Muscle of back (tissue), 13 donors: ENCODE measurements at places on chromosomes 4 and X.
A peak's percentile ranks its signal among the peaks of the same experiment; 100 is the strongest.

GRCh38 chrX:7638078-7638710 lies 204.8 kb upstream of the VCX start:
- DNase-seq, result no peak

- DNase-seq, result no peak
Observed at GRCh38 chr4:159227378-159227777, 124.5 kb downstream of the RAPGEF2 start.

DNA sequence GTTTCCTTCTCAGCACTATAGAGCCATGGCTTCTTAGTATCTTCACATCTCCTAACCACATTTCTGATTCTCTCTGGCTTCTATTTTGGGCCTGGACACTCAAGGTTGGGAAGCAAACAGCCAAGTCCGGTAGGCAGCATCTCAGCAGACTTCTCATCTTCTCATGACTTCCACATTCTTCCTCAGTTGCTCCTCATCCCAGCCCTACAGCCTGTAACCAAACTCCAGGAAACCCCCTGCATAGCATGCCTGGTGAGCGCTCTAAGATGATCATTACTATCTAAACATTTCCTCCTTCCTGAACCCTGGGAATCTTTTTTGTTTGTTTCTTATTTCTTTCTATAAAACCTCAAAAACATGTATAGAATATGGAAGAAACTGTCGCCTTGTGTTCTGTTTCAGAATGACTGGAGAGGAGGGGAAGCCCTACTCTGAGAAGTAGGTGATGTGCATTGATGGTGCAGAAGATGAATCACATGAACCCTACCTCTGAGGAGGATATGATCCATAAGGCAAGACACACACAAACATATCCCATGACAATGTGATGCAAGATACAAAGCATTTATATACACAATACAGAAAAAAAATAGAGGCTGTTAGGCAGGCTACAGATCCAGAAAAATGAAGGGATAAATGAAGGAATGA lies 219.8 kb upstream of the GYPA start:
- no peak for DNase-seq

GRCh38 chr4:52408032-52408431 lies 251.1 kb downstream of the USP46 start:
- peak; percentile 27 for DNase-seq

DNA sequence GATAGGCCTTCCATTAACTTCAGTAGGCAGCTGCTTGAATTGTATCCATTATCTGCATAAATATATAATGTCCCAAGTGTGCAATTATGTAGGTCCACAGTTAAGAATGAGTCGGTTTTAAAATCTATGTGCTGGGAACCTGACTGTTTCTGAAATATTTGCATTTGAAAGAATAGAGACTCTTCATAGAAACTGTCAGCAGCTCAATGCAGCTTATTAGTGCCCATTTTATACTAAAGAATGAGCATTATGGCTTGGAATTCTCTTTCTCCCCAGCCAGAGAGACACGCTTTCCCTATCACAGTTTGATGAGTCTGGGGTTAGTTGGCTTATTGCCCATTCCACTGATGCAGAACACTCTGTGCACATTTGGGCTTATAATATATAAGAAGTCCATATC lies 202.0 kb upstream of the PCDH7 start:
- DNase-seq, result no peak

GRCh38 chrX:33725535-33726210 lies 406.4 kb downstream of the FAM47A start:
- DNase-seq, result peak; percentile 35

GRCh38 chrX:136250191-136251040 lies 784 bp downstream of the MAP7D3 start:
- peak; percentile 75 for DNase-seq

GRCh38 chr4:185879666-185880312 lies 67.8 kb upstream of the SORBS2 start:
- no peak for DNase-seq

- no peak for DNase-seq
Observed at GRCh38 chrX:46404774-46405173, 140.4 kb downstream of the ZNF674 start.

GRCh38 chr4:36374836-36375511 lies 93.6 kb downstream of the DTHD1 start:
- DNase-seq, result no peak

DNA sequence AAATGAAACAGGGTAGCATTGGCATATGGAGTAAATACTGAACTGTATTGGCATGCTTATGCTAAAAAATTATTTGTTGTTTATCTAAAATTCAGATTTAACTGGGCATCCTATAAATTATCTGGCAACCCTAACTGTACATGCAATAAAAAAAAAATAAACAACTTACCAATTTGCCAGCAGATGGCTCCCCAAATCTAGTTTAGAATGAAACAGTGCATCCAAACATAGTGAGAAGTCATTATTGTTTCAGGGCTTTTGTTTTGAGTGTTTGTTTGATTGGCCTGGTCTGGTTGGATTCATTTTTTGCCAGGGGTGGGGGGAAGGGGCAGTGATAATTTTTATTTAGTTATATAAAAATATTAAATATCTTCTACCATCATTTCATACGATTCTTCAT lies 12.8 kb upstream of the NSUN7 start:
- no peak for DNase-seq

DNA sequence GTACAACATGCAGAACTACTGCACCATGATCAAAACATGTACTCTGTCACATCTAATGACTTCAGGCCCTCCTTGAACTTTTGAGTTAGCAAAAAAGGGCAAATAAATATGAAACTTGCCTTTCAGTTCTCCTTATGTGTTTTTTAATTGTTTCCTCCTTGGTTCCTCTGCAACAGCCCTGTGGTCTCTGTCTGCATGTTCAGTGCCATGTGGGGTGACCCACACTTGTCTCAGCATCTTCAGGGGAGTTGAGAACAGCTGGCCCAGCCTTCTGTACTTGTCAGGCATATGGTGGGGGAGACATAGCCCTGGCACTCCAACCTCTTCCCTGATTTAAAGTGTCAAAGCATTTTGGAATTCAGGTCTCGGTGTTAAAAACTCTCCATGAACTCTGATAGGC lies 188.0 kb upstream of the PGRMC2 start:
- no peak for DNase-seq

DNA sequence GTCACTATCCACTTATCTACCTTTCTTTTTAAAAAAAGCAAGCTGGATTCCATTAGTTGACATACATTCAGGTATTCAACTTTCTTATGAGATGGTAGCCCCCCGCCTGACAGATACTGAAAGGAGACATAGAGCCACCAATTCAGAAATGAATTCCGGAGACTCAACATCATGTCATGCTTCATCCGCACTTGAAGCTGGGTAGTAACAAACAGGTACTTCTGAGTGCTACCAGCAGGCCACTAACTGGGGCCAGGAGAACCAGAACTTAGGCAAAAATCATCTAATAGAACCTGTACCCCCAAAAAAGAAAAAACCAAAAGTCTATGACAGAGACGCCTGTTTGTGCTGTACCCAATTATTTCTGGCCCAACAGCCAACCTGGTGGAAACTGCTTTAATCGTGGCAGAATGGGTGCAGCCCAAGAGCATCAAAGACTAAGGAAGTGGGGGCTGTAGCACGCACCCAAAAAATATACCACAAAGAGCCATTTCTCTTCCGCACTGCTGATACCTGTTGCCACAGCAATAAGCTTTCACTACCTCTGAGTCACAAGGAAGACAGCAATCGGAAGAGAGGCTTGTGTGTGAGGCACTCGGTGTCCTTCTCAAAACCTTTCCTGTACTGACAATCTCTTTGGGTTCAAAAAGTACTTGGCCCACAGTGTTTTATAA lies 84.8 kb downstream of the AFAP1 start:
- DNase-seq, result no peak

- no peak for DNase-seq
Observed at GRCh38 chrX:110282922-110283321, 35.0 kb downstream of the AMMECR1 start.

DNA sequence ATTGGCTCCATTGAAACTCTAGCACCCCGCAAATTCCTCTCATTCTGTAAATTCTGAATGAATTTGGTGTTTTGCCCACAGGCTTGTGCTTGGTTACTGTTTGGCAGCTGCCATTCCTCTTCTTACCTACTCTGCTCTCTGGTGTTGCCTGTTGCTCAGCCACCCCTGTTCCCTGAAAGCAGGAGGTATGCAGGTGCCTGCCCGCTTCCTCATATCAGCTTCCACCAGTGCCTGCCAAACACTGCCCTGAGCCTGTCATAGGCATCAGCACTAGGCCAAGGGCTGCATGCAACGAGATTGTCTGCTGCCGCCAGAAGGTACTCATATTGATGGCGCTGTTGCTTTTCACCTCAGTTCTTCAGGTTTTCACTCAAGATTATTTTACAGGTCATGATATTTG lies 978.1 kb downstream of the C4orf33 start:
- DNase-seq, result no peak

GRCh38 chr4:139672215-139672614 lies 6.6 kb downstream of the MGST2 start:
- DNase-seq, result no peak

- DNase-seq, result no peak
Observed at GRCh38 chr4:82124932-82125786, 248.6 kb downstream of the HNRNPD start.

GRCh38 chr4:168558599-168558998 lies 61.7 kb downstream of the PALLD start:
- peak; percentile 42 for DNase-seq

- no peak for DNase-seq
Observed at GRCh38 chr4:165766976-165767375, 106.1 kb upstream of the TLL1 start.

GRCh38 chr4:33073811-33074210 lies 2353.6 kb downstream of the PCDH7 start:
- peak; percentile 37 for DNase-seq

DNA sequence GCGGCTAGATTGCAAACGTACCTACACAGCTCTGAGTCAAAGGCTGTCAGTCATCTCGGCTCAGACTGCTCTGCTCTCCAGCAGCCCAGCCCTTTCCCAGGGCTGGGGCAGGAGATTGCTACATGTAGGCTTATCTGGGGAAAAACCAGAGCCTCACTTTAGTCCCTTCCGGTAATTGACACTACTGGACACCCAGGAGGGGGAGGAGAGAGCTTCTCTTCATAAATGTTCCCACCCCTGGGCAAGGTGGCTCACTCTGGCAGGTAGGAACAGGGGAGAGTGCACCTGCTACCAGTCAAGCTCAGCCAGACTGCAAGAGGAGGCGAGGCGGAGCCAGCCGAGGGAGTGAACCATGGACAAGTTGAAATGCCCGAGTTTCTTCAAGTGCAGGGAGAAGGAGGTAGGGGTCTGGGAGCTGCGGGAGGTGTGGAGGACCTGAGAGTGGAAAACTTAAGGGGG lies at the start of gene SLC6A14:
TSS of gene SLC6A14 (plus strand) at position 249 of the 459 bp plus-strand sequence. CDS start at position 353, 104 bp downstream.
- no peak for DNase-seq

- no peak for DNase-seq
Observed at GRCh38 chr4:25911356-25911755, 2.7 kb upstream of the SMIM20 start.

- DNase-seq, result peak; percentile 89
Observed at GRCh38 chrX:119654112-119654531, 38.8 kb downstream of the SEPTIN6 start.

DNA sequence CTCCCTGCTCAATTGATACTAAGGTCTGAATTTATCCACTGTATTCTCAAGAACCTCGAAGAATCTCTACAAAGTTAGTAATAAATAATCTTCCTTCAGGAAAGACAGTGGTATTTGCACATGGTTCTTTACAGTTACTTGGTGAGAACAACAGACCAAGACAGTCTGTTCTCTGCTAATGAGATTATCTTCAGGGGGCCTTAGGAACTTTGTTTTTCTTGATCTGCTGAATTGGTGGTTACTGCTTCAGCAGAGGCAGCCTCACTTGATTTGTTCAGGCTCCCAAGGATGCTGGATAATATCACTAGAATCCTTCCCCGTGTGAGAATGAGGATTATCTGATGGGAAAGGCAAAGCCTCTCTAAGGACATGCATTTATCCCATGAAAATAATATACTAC lies 64.8 kb downstream of the CBR4 start:
- DNase-seq, result no peak

- no peak for DNase-seq
Observed at GRCh38 chrX:64977830-64978229, 1.6 kb upstream of the ZC4H2 start.

DNA sequence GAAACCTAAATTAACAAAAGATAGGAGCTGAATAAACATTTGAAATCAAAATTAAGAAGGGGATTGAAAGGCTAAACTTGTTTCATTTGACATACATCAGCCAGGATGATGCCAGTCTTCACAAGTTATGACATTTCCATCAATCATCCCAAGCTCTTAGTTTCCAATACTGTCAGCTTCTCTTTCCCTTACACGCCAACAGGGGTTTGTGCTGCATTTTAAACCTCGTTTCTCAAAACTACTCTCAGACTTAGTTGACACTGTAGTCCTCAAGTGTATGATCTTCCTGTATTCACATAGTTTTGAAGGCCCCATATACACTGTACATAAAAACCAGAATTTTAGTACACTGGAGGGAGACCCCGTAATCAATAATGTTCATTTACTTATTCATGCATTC lies 840 bp upstream of the P2RY10 start:
- DNase-seq, result no peak

DNA sequence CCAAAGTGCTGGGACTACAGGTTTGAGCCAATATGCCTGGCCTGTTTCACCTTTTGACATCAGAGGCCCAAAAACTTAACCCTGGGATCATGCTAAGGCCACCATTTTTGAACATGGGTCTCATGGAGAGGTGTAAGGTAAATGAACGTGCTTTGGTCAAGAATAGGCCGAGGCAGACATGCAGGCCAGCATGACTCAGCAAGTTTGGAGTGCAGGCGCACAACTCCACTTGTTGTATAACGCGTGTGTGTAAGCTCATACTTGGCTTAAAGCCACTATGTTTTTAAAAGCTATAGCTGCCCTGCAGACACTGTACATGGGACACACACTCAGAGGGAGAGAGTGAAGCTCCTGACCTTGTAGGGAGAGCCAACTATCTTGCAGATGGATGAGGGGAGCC lies 43.8 kb upstream of the HPSE start:
- no peak for DNase-seq

DNA sequence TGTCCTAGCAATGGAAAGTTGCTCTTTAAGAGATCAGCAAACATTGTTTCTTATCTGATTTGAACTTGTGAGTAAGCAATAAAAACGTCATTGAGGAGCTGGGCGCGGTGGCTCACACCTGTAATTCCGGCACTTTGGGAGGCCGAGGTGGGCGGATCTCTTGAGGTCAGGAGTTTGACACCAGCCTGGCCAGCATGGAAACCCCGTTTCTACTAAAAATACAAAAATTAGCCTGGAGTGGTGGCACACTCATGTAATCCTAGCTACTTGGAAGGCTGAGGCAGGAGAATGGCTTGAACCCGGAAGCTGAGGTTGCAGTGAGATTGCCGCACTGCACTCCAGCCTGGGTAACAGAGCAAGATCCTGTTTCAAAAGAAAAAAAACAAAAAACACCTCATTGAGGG lies 11.2 kb upstream of the PLAC8 start:
- DNase-seq, result no peak

DNA sequence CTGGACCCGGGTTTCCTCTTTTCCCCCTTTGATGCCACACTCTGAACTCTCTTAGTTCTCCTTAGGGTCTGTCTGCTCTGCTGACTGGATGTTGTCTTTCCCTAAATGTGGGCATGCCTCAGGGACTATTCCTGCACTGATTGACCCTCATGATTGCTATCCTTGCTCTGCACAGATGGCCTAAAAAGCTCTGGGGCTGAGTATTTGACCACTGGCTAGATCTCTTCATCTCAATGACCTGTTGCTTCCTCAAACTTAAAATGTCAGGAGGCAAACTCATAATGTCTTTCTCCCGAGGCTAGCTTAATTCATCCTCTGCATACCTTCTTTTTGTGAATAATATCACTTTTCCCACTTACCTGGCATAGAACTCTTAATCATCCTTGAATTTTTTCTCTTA lies 157.4 kb downstream of the GATB start:
- no peak for DNase-seq
